SJSA1 (cell line): ENCODE measurements at places on chromosomes 13 and 19.

DNA sequence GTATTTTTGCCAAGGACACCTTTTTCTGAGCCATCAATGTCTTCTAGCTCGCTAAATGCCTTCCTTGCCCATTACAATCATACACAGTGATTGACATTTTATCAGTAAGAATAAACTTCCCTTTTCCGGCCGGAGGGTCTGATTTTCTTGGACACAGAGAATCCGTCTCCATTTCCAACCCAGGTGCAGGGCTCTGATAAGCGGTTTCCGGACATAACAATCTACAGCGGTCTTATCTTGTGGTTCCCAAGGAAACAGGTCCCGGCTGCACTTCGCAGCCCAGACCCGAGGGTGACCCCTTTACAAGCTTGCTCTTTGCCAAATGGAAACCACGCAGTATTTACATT, 5.1 kb upstream of the ZNF77 start:
- peak; percentile 31 for DNase-seq
- peak overlapping the region; percentile 54 for H3K27ac ChIP-seq
- no peaks in the 10 kb centered on the region for H3K27me3 ChIP-seq
- peaks cover 5% of the 10 kb centered on the region for H3K4me1 ChIP-seq

DNA sequence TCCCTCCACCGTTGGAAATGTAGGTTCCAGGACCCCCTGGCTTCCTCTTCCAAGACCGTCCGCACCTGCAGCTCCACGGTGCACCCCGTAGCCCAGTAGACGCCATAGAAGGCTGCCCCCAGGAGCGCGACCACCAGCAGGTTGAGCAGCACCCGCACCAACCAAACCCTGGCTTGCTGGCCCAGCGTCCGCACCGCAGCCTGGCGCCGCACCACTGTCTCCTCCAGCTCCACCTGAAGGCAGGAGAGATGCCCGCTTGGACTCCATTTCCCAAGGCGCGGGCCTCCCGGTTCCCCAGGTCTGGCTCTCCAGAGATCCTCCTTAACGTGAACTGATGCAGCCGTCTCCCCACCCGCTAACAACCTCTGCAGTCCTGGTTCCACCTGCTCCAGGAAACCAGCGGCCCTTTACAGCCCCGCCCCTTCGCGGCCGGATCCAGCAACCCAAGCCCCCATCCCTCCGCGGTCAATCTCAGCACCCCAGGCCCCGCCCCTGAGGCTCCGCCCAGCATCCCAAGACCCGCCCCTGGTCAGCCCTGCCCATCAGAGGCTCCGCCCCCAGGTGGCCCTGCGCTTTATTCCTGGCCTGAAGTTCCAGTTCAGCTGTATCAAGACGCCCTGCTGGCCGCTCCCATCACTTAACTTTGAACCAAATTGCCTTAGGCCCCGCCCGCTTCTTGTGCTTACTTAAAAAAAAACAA, 5.0 kb upstream of the LENG1 start:
- no peaks in the 10 kb centered on the region for H3K27me3 ChIP-seq
- DNase-seq = peak; percentile 31
- H3K4me1 ChIP-seq = peaks cover 12% of the 10 kb centered on the region
- no peak overlapping the region for H3K27ac ChIP-seq
- no peak overlapping the region for H3K4me3 ChIP-seq
- no peaks in the 10 kb centered on the region for H3K36me3 ChIP-seq

DNA sequence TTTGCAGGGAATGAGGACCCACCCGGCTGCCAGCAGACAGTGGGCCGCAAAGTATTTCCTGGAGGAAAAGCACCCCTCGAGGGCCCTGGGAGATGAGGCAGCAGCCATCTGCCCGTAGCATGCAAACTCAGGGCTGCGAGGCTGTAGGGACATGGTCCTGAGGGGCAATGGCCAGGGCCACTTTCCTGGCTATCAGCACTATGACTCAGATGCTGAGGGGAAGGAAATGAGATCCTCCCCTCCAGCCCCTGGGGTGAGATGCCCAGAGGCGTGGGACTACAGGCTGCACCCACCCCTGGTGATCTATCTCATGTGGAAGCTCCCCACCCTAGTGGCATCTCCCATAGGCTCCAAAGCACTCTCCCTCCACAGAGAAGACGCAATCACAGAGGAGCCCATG, 80.1 kb downstream of the SLC7A1 start:
- H3K4me3 ChIP-seq = no peak overlapping the region
- no peak for DNase-seq
- peaks cover 14% of the 10 kb centered on the region for H3K4me1 ChIP-seq
- H3K27me3 ChIP-seq = no peaks in the 10 kb centered on the region
- no peak overlapping the region for H3K27ac ChIP-seq
- H3K36me3 ChIP-seq = peaks cover 99% of the 10 kb centered on the region

- DNase-seq = no peak
- H3K27ac ChIP-seq = no peak overlapping the region
- no peaks in the 10 kb centered on the region for H3K36me3 ChIP-seq
These were observed 111.8 kb downstream of the SGCG start for GRCh38 chr13:23292586-23292985.

GRCh38 chr19:3494559-3494958, 5.9 kb downstream of the DOHH start:
- H3K27ac ChIP-seq = no peak overlapping the region
- DNase-seq = no peak
- H3K36me3 ChIP-seq = peaks cover 58% of the 10 kb centered on the region
- no peaks in the 10 kb centered on the region for H3K27me3 ChIP-seq
- H3K4me1 ChIP-seq = peaks cover 3% of the 10 kb centered on the region; the same call in 1 of the 2 replicates

GRCh38 chr19:18895038-18895823, 727 bp downstream of the CERS1 start:
- H3K27ac ChIP-seq = no peak overlapping the region
- peaks cover 9% of the 10 kb centered on the region for H3K4me1 ChIP-seq
- H3K36me3 ChIP-seq = peaks cover 14% of the 10 kb centered on the region
- peaks cover 22% of the 10 kb centered on the region for H3K27me3 ChIP-seq
- DNase-seq = peak; percentile 46

GRCh38 chr19:49390131-49390928, 2.3 kb downstream of the KASH5 start:
- no peak overlapping the region for H3K27ac ChIP-seq
- no peak for DNase-seq
- no peaks in the 10 kb centered on the region for H3K4me1 ChIP-seq
- no peaks in the 10 kb centered on the region for H3K36me3 ChIP-seq
- no peak overlapping the region for H3K4me3 ChIP-seq
- peaks cover 38% of the 10 kb centered on the region for H3K27me3 ChIP-seq

GRCh38 chr19:6674868-6675305, 4.9 kb upstream of the TNFSF14 start:
- no peak overlapping the region for H3K27ac ChIP-seq

- H3K27me3 ChIP-seq = peaks cover 94% of the 10 kb centered on the region
- H3K36me3 ChIP-seq = no peaks in the 10 kb centered on the region
- H3K27ac ChIP-seq = no peak overlapping the region
- no peaks in the 10 kb centered on the region for H3K4me1 ChIP-seq
- DNase-seq = peak; percentile 64
These were observed 102.1 kb downstream of the IRS2 start for GRCh38 chr13:109684084-109684823.

DNA sequence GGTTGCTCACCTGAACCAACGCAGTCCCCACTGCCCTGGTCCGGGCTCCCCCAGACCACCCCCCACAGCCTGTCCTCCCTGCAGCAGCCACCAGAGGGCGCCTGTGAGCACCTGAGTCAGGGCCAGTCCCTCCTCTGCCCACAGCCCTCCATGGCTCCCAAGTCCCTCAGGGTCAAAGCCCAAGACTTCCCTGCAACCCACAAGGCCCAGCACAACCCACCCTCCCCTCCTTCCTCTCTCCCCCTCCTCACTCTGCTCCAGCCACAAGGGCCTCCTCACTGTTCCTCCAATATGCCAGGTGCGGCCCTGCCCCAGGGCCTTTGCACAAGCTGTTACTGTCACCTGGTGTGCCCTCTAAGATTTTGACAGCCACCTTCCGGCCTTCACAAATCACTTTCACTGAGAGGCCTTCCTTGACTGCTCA, 10.9 kb downstream of the GNA15 start:
- no peak overlapping the region for H3K27ac ChIP-seq
- DNase-seq = no peak
- H3K4me3 ChIP-seq = no peak overlapping the region
- no peaks in the 10 kb centered on the region for H3K27me3 ChIP-seq
- peaks cover 18% of the 10 kb centered on the region for H3K4me1 ChIP-seq
- H3K36me3 ChIP-seq = no peaks in the 10 kb centered on the region

DNA sequence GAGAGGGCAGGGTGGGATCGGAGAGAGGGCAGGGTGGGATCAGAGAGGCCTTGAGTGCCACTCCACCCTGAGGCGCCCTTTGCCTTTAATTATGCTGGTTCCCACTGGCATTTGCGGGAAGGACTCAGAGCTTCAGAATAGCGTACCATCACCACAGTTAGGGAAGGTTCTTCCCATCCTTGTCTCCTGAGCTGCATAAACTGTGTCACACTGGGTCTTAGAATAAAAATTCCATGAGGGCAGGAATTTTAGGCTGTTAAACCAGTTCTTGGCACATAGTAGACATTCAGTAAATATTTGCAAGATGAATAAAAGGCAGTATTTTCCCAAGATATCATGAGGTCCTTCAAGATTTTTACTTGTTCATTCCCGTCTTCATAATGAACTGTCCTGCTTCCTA, 24.4 kb downstream of the PPP2R1A start:
- H3K4me3 ChIP-seq = no peak overlapping the region
- no peak overlapping the region for H3K27ac ChIP-seq
- DNase-seq = no peak
- H3K4me1 ChIP-seq = no peaks in the 10 kb centered on the region
- no peaks in the 10 kb centered on the region for H3K27me3 ChIP-seq
- H3K36me3 ChIP-seq = peaks cover 94% of the 10 kb centered on the region

- no peak overlapping the region for H3K4me3 ChIP-seq
- H3K4me1 ChIP-seq = no peaks in the 10 kb centered on the region
- no peaks in the 10 kb centered on the region for H3K27me3 ChIP-seq
- no peak for DNase-seq
- no peak overlapping the region for H3K27ac ChIP-seq
These were observed 3.5 kb downstream of the IRGC start for GRCh38 chr19:43719378-43719868.

DNA sequence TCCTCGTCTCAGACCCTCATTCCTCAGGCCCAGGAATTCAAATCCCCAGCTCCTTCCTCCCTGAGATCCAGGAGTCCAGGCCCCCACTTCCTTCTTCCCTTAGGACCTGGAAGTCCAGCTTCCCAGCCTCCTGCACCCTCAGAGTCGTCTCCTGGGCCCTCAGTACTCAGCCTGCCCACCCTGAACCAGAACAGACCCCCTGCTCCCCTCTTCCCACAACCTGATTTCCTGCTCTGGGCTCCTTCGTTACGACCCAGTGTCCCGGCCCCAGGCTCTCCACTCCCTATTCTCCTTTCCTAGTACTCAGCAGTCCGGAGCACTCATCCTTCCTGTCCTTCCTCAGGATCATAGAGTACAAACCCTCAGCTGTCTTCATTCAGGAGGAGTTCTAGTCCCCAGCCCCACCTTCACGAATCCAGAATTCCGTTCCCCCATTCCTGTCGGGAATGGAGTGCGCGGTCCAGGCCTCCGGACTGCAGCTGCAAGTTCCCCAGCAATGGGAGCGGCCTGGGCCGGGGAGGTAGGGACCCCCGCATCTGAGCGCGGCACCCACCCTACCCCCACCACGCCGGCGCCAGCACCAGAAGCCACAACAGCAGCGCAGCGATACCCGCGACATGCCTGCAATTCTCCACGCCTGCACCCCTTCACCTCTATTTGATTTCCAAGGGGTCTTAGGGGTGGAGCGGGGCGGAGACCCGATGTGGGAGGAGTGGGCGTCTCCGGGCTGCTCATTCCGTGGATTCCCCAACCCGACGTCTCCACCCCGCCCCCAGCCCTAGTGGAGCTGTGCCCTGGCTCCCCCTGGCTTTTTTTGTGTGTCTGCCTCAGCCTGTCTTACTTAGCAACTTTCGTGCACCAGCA, 12.7 kb downstream of the EGLN2 start:
- H3K36me3 ChIP-seq = peaks cover 34% of the 10 kb centered on the region
- H3K4me3 ChIP-seq = no peak overlapping the region
- no peak for DNase-seq
- H3K4me1 ChIP-seq = peaks cover 21% of the 10 kb centered on the region
- H3K27ac ChIP-seq = no peak overlapping the region

DNA sequence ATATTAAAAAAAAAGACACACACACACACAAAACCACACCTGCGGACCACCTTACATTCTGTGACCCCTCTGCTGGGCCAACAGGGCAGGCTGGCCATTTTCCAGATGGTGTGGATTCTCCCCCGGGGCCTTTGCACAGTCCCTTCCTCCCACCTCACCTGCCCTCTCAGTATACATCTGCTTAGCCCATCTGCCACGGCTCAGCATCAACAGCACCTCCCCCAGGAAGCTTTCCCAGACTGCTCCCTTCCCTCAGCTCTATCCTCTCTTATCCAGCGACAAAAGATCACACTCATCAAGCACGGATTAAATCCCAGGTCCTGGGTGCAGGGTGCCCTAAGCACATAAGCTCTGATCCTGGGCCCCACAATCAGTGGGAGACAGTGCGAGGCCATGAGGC, 4.5 kb downstream of the ZNF787 start:
- no peak overlapping the region for H3K4me3 ChIP-seq
- H3K27me3 ChIP-seq = no peaks in the 10 kb centered on the region
- peaks cover 34% of the 10 kb centered on the region for H3K36me3 ChIP-seq
- no peak overlapping the region for H3K27ac ChIP-seq

GRCh38 chr13:84481958-84482357, 599.7 kb upstream of the SLITRK1 start:
- no peak overlapping the region for H3K4me3 ChIP-seq
- no peaks in the 10 kb centered on the region for H3K27me3 ChIP-seq
- no peak for DNase-seq
- H3K36me3 ChIP-seq = no peaks in the 10 kb centered on the region
- no peak overlapping the region for H3K27ac ChIP-seq
